ENCODE measurements at places on chromosomes 6 and 20.
A peak's percentile ranks its signal among the peaks of the same experiment; 100 is the strongest.

DNA sequence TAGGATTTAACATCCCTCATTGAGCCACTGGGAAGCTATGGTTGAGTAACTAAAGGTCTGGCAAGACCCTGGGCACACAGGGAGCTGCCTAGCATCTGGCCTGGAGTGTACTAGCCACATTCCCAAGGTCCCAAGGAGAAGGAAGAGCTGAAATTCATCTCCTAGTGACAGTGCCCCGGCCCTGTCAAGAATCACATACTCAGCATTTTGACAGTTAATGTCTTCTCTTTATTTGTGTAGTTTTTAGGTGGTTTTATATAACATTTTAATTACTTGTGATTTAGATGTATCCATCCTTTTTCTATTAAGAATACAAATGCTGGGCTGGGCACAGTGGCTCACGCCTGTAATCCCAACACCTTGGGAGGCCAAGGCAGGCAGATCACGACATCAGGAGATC lies 40.4 kb downstream of the ALDH5A1 start:
- DNase-seq = no peak

DNA sequence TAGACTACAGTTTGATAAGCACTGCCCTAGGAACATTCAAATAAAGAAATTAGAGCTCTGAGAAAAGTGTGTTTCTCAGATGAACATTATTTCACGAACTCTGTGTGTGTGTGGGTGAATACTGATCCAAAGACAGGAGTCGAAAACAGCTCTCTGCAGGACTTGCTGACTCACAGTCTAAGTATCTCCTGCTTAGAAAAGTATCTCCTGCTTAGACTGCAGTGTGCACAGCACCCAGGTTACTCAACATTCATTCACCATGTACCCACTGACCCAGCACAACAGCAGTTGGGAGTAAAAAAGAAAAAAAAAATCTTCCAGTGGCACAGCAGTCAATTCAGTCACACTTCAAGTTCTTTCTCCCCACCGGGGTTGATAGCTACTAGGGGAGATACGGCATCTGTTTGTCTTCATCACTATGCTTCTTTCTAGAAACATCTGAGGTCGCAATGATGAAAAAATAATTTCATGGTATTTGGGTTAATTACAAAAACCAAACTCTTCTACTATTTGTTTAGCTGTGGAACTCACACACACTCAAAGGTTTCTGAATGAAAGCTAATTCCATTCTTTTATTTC lies 48.0 kb downstream of the GCLC start:
- DNase-seq = no peak

GRCh38 chr6:126764104-126764503 lies 354.4 kb upstream of the RSPO3 start:
- DNase-seq = no peak

- no peak for DNase-seq
Measured at GRCh38 chr6:35668744-35669450, 19.8 kb downstream of the FKBP5 start.

GRCh38 chr20:8800089-8800488 lies 268.8 kb upstream of the PLCB4 start:
- no peak for DNase-seq

DNA sequence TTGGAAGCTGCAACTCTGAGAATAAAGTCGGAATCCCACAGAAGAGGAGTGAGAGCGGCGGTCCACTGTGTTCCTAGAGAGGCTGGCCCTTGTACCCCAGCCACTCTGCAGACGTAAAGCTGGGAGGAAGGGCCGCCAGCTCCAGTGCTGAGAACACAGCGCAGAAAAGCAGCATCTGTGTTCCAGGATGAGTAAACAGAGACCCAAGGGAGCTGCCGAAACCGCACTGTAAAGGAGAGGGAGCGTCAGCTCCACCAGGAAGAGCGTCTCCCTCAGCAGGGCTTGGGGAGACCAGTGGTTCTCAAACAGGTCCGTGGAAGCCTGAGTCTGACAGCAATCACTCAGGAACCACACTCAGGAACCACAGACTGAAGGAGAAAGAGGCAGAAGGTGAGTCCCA lies 134.0 kb downstream of the WDR27 start:
- DNase-seq = no peak

DNA sequence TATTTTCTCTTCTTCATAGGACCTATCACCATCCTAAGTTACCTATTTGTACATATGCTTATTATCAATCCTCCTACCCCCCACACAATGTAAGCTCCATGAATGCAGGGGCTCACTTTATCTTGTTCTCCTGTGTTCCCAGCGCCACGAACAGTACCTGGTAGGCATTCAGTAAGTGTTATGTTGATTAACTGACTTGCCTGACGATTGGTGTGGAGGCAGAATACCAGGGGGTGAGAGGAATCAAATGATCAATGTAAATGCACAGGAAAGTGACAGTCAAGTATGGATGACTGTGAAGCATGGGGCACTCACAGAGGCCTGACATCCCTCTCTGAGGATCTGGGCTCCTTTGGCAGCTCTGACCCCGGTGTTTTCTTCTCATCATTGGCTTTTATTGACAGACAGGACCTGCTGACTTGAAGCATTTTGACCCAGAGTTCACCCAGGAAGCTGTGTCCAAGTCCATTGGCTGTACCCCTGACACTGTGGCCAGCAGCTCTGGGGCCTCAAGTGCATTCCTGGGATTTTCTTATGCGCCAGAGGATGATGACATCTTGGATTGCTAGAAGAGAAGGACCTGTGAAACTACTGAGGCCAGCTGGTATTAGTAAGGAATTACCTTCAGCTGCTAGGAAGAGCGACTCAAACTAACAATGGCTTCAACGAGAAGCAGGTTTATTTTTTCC lies 6.1 kb upstream of the IFT52 start:
- no peak for DNase-seq

GRCh38 chr6:14799928-14800327 lies 445.9 kb upstream of the JARID2 start:
- DNase-seq = no peak

GRCh38 chr6:150702675-150703074 lies 103.0 kb downstream of the PLEKHG1 start:
- no peak for DNase-seq

- DNase-seq = no peak
Measured at GRCh38 chr6:82017288-82017687, 230.3 kb downstream of the IBTK start.

DNA sequence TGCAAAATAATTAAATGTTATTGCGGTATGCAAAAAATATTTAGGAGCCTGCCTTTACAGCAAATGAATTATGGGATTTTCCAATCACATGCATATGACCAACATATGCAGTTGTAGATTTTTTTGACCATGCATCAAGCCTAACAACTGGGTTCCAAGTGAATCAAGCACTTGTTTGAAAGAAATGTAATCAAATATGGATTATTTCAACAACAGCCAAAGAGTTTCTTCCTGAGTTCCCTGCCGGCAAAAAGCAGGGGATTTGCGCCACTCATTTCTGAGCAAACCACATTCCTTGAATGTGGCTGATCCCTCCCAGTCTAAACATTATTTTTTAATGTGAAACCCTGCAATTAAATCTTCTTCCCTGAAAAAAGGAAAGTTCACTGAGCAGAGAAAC lies 100.1 kb upstream of the ADTRP start:
- DNase-seq = no peak

DNA sequence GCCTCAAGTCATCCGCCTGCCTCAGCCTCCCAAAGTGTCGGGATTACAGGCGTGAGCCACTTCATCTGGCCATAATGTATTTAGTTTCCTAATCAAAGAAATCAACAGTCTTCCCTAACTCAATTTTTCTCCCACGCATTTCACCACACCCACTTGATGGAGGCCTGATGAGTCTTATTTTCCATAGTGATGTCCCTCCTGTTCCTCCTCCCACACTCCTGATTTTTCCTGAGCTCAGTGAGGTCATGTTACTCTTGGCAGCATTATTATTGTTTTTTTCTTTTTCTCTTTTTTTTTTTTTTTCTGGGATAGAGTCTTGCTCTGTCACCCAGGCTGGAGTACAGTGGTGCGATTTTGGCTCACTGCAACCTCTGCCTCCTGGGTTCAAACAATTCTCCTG lies 8.9 kb downstream of the ABRACL start:
- no peak for DNase-seq

- peak; percentile 92 for DNase-seq
Measured at GRCh38 chr6:135270676-135271536, 89.8 kb downstream of the MYB start.

- no peak for DNase-seq
Measured at GRCh38 chr6:88785478-88785877, 177.9 kb downstream of the RNGTT start.

DNA sequence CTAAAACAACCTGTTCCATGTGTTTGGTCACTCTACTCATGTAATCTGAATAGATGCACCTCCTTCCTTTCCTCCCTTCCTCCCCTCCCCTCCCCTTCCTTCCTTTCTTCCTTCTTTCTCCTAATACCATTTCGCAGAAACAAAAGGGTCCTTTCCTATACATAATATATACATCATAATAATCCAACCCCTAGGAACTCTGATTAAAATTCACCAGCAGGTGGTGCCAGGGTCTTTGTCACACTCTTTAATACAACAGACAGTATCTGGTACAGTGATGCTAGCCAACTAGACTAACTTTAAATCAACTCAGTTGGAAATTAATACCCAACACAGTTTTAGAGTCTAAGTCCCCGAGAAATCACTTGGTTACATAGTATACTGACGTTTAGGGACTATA lies 181.2 kb upstream of the SHLD1 start:
- peak; percentile 37 for DNase-seq

- no peak for DNase-seq
Measured at GRCh38 chr6:135465307-135465706, 32.2 kb downstream of the AHI1 start.

DNA sequence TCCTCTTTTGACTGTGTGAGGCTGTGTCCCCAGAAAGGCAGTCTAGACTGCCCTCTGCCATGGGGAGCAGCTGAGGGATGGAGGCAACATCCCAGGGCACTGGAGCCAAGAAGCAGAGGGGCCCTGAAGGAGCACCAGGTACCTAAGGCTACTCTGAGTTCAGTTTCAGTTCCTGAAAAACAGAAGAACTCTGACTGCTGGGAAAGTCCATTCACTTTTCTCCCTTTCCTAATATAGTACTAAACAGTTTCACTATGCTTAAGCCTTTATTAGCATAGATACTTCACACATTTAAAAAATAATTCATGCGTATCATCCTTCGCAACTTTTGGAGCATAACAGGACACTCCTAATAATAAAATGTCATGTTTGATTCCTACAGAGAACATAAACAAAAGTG lies 130.0 kb downstream of the FOXC1 start:
- no peak for DNase-seq

GRCh38 chr6:100376103-100376502 lies 88.6 kb downstream of the SIM1 start:
- DNase-seq = no peak

DNA sequence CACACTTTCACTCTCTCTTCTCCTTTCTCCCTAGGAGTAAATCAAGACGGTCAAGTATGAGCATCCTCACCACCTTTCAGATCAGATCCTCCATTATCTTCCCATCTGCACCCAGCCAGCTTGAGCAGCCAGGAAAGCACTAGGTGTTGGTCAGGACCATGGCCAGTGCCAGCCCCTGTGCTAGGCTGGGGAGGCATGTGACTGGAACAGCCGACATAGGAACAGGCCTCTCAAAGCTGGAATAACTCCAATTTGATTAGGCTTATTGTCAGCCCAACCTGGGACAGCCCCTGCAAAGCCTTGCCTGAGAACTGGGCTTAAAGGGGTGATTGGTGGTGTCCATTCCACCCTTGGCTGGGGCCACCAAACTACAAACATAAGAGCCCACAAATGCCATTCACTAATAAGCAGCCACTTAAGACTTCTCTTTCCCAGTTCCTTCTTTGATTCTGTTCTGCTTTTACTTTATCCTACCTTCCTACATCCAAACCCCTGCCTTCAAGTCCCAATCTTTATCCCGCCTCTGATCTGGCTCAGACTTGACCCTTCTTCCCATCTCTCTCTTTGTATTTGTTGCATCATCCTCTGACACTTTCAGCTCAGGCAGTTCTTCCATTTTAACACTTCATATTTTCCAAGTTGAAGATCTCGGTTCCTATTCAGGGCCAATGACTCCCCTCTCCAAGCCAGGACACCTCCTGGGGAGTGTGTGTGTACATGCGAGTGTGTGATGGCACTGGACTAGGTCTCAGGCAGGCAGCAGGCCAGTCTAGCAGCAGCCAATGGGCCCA lies 4.5 kb upstream of the TREM2 start:
- DNase-seq = no peak

GRCh38 chr6:159438106-159438505 lies 254.9 kb downstream of the SOD2 start:
- DNase-seq = no peak

DNA sequence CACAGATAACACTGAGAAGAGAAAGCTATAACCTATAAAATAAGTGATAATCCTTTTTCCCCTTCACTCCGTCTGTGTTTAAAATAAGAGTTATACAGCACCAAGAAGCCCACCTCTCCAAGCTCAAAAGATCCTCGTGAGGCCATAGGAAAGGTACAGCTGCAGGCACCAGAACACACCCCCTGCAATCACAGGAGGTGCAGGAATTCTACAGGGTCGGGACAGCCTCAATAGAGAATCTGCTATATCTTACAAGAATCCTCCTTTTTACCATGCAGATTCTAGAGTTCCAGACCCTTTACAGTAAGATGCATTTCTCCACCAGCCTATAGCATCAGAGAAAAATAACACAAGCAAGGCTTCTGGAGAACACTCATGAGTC lies 5.0 kb upstream of the ADGRF1 start:
- DNase-seq = no peak

DNA sequence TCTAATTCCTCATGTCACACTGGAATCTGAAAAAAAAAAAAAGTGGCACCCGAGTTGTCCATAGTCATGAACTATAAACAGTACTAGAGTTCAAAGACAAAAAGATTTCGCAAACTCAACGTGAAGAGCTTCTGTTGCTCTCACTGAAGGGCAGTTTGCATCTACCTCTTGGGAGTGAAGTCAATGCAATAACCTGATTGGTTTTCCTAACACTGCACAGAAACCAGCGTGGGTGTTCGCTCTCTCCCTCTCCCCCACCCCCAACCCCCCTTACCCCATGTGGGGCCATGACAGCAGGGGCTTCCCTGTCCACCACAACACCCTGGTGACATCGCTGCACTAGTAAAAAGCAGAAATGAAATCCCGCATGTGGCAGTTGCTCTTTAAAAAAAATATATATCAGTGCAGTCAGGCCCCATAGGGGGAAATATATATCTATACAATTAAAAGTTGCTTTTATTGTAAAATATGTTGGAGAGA lies 66.9 kb downstream of the GMPR start:
- no peak for DNase-seq

GRCh38 chr6:170306324-170307079 lies at the start of gene FAM120B:
TSS of gene FAM120B (plus strand) at chr6:170306758. CDS start at chr6:170317391, 10,633 bp downstream.
- peak; percentile 64 for DNase-seq

GRCh38 chr6:3484192-3484591 lies 27.3 kb upstream of the SLC22A23 start:
- DNase-seq = no peak

GRCh38 chr6:35587167-35587566 lies 74.5 kb upstream of the TULP1 start:
- DNase-seq = no peak
